ENCODE measurements at places on chromosomes 5 and 9.
A peak's percentile ranks its signal among the peaks of the same experiment; 100 is the strongest.

DNA sequence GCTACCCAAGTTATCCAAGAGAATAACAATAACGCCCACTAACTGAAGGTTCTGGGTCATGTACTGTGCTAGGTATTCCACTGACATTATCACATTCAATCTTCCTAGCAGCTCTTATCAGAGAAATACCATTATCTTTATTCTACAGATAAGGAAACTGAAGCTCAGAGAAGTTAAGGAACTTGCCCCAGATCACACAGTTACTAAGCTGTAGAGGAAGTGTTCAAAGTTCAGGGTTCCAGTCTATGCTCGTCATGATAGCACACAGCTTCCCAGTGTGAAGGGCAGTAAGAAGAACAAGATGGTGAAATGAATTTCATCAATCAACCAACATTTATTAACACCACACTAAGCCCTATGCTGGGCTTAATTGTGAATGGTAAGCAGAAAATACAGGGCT lies 29.6 kb downstream of the ELOVL7 start:
- DNase-seq: no peak

- no peak for DNase-seq
Measured at GRCh38 chr9:81361296-81361695, 328.1 kb downstream of the TLE1 start.

- no peak for DNase-seq
Measured at GRCh38 chr9:77864211-77864889, 167.3 kb downstream of the GNAQ start.

DNA sequence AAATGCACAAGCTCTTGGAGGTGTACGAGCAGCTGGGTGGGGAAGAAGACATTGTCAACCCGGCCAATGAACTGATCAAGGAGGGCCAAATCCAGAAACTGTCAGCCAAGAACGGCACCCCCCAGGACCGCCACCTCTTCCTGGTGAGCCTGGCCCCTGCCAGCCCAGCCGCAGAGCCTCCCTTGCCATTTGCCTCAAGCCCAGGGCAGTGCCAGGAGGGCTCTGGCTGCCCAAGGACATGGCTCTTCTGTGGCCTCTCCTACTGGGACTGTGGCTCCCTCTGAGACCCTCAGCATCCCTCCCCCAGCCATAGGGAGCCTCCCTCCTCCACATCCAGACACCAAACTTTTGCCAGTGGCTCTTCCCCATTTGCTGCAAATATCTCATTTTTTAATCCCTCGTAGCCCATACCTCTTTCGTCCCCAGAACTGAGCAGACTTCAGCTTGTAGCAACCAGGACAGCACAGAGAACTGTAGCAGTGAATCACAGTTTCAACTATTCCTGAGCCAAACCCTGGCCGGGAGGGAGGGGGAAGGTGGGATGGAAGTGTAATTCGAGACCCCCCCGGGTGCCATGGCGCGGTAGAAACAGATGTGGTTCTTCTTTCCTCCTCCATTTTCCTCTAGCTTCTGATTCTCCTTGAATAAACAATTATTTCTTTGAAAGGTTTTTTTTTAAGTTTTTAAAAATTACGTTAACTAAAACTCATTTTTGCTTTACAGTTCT lies 44.5 kb upstream of the SUSD3 start:
- no peak for DNase-seq

- no peak for DNase-seq
Measured at GRCh38 chr9:12875191-12875590, 100.4 kb downstream of the LURAP1L start.

DNA sequence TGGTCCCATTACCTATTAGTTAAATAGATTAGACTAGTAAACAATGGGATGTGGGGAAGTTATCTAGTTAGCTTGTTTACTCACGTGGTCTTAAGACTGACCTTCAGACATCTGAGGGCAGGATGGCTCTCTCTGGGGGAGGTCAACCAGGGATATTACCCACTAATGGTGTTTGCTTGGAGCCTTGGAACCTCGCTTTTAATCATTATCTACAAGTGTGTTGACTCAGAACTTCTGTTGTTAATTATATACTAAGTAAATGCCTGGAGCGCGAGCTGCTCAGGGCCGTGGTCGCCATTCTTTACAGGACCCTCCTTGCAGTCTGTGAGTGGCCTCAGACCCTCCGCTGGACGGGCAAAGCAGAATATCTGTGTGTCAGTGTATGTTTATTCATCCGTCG lies 48.5 kb upstream of the ZNF354A start:
- no peak for DNase-seq

- DNase-seq: no peak
Measured at GRCh38 chr5:149679876-149680809, 50.0 kb upstream of the PPARGC1B start.

DNA sequence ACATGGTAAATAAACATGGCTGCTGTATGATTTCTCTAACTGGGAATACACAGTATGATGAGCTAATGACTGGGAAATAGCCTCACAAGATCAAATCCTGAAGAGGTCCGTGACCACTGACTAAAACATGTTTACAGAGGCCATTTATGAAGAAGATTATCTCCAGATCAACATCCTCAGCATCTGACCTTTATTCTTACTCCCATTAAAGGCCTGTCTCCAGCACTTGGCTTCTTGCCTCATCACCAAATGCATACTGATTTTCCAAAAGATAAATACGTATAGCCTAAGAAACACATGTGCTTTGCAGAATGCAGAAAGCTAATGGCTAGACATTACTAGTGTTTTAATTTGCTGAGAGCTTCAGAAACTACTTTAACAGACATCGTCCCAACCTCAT lies 108.0 kb upstream of the TSLP start:
- no peak for DNase-seq

DNA sequence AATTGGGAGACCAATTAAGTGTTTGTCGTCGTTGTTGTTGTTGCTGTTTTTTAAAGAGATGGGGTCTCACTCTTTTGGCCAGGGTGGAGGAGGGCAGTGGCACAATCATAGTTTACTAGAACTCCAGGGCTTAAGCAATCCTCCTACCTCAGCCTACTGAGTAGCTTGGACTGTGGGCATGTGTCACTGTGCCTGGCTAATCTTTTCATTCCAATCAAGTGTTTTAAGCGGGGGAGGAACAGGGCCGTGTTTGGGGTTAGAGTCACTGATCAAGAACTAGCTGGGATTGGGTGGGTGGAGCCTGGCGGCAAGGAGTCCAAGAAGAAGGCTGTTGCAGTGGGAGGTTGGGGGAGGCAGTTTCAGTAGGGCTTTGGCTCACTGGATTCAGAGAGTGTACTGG lies 13.8 kb downstream of the SNX30 start:
- no peak for DNase-seq

GRCh38 chr5:83644301-83644700 lies 76.4 kb downstream of the HAPLN1 start:
- DNase-seq: no peak

- DNase-seq: no peak
Measured at GRCh38 chr5:173062141-173062540, 6.0 kb downstream of the CREBRF start.

DNA sequence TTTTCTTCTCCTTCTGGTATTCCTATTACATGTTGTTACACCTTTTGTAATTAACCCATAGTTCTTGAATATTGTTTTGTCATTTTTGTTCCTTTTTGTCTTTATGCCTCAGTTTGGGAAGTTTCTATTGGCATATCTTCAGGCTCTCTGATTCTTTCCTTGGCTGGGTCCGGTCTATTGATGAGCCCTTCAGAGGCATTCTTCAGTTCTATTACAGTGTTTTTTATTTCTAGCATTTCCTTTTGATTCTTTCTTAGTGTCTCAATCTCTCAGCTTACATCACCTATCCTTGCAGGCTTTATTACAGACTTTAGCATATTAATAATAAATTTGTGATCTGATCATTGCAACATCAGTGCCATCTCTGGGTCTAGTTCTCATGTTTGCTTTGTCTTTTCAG lies 33.8 kb downstream of the PHF2 start:
- DNase-seq: no peak

DNA sequence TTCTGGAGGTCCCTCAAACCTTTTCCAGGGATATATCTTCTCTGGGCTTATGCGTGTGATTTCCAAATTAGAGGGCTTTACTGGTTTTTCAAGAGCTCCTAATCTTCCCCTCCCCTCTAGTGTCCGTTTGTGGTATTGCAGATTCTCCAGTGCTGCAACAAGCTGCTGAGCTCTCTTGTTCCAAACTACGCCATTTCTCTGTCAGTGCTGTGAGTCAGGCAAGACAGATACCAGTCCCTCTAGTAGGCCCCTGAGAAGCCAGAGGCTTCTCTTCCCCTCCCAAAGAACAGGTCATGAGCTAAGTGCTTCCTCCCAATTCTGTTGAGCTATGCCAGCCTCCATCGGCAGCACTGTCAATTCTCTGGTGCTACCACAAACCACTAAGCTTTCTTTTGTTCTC lies 149.5 kb downstream of the FANCC start:
- DNase-seq: peak; percentile 37

Measured in stimulated activated CD8-positive, alpha-beta memory T cell treated with anti-CD3 and anti-CD28 coated beads, Interleukin-7, amount 100 ng/mL, for 24 hours (primary cell).